ENCODE measurements at places on chromosomes 3 and 15.
A peak's percentile ranks its signal among the peaks of the same experiment; 100 is the strongest.

DNA sequence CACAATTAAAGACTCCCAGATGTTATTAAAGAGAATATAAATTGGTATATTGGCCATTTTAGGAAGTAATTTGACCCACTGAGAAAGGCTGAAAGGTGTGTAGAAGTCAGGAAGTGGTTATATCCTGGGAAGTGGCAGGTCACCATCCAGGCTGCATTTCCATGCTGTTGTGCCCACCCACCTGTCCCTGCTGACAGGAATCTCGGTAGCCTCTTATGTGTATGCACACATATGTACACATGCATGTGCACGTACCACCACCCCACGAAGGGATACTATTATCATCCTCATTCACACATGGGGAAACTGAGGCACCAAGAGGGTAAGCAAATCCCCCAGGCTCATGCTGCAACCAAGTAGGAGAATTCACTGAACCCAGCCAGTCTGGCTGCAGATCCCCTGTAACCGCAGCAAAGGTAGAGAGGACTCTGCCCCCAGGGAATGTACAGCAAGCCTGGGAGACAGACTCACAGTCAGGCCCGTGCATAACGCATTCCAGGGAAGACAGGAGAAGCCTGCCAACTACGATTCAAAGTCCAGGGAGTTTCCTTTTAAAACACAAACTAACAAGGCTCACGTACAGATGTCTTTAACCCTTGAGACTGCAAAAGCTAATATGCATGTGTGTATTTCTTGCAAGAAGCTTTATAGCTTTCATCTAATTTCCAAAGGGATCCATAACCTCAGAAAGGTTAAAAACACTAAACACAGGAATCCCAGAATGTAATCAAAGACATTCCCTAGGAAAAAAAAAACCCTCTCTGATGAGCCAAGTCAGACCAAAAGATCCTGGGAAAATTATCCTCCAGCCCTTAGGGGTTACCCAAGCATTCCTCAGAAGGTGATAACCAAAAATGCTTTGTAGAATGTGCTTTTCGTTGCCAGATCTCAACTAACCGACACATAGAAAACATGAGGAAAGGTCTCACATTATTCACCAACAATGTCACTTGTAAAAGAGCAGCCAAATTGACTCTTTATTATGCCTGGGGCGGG is 129.6 kb downstream of the ADAMTS17 start:
- DNase-seq: no peak

DNA sequence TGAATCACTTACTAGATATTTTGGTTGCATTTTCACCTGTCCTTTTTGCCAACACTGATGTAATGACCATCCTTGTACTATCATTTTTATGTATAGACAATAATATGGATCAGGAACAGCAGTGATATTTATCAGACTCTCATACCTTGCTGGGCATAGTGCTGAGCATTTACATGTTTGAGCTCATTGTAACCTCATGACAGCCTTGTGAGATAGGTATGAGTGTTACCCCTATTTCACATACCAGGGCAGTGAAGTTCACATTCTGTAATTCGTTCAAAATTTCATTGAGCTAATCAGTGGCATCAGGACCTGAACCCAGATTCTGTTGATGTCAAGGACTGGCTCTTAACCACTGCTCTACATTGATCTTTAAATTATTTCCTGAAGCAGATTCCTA is 221.5 kb upstream of the TBL1XR1 start:
- no peak for DNase-seq

DNA sequence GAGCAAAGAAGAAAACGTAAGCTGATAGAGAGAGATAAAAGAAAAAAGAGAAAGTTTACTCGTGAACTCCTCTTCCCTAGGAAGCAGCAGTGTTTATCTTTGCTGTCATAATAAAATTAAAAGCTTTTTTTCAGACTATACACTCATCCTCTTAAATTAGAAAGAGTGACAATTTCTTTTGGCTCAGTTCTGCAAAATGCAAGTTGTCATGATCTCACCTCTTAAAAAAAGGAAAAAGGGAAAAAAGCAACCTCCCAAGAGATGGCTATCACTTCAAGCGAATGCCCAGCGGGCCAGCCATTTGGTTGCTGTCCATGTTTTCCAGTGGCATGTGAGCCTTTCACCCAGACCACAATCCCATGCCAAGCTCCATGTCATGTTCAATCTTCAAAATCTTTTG is 7.0 kb upstream of the THBS1 start:
- DNase-seq: no peak

DNA sequence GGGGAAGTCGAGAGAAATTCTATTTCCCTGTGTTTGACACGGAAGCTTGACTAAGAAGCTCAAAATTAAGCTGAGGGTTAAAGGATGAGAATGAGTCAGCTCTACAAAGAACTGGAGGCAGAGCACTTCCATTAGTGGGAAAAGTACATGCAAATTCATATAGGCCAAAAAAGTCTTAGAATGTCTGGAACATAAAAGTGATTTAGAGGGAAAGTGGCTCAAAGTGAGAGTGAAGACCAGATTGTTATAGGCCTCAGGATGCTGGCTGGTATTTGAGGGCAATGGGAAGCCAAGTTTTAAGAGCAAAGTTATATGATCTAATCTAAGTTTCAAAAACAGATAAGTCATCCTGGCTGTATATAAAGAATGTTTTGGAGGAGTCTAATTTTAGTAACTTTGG is 857.3 kb downstream of the NAALADL2 start:
- DNase-seq: no peak

DNA sequence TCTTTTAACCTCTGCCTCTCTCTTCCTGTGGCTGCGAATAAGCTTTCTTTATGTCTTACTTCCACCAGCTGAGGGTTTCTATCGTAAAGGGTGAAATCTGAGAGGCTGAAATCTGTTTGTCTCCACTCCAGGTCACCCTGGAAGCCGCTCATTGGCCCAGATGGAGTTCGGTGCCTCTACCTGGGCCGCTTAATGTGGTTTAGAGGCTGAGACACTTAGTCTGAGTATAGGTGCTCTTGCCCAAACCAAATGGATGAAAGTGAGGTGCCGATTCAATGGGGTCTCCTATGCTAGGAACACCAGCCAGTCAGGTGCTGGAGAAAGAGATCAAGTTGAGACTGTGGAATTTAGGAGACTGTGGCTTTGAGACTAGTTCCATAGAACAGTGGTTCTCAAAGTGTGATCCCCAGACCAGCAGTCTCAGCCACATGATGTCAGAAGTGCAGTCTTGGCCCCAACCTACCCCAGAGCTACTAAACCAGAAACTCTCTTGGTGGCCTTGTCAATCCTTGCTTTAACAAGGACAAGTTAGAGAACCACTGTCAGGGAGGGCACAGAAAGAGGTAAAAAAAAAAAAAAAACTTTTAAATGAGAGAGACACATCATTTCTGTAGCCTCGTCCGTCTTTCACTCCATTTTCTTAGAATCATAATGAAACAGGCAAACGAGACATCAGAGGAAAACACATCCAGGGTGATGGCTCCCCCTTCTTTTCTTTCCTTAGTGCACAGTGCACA is 54.9 kb upstream of the CCR2 start:
- DNase-seq: no peak

GRCh38 chr3:62905331-62905730 is 30.1 kb upstream of the CADPS start:
- DNase-seq: no peak

DNA sequence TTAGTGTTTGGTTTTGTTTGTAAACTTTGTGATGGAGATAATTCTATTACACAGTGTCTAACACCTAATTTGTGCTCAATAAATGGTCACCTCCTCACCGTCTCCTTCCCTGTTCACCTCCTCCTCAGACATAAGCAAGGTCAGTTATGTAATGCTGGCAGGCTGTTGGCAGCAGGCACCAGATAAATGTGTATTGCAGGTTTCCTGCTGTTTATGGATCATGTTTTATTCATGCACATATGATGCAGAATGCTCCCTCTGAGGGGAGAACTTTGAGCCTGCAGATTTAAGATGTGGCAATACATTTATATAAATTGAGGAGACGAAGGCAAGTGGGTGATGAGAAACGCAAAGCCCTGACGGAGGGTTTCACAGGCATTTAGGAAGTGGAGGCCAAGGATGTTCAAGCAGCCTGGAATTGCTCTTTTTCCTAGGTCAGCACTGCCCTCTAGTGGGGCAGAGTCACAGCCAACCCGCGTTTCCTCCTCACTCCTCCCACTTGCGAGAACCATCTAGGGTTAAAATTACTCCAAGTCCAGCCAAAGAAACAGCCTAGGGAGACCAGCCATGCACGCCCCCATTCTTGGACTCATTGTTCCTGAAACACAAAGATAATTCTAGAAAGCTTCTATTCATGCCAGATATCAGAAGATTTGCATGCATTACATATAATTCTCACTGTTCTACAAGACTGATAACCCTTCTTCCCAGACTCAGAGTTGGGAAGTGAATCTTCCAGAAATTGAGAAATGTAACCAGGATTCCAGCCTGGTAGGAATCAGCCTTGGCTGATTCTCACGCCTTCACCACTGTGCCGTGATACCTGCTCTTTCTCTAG is 228.7 kb downstream of the SLCO3A1 start:
- peak; percentile 40 for DNase-seq

DNA sequence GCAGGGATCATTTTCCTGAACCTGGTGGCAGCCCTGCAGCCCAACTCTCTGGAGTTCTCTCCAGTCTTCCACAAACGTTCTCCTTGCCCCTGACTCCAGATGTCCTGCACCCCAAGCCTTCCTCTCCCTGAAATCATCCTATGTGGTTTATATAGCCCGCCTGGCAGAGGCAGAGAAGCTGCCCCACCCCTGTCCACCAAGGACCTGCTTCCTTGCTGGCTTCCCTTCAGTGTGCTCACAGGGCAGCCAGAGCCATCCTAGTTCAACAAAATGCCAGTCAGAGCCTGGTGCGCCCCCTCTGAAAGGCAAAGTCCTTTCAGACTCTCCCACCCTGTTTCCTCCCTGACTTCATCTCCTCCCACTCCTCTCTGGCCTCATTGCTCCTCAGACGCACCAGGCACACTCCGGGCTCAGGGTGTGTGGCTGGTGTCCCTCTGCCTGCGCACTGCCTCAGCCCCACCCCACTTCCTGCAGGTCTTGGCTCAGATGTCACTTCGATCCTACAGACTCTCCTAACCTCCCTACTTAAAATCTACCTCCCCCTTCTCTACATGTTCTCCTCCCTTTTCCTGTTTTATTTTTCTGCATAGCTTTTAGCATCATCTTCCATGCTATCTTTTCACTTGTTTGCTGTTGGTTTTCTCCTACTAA is 5.9 kb downstream of the KBTBD13 start:
- DNase-seq: no peak

GRCh38 chr15:92870010-92870591 is 30.0 kb upstream of the CHD2 start:
- DNase-seq: no peak

DNA sequence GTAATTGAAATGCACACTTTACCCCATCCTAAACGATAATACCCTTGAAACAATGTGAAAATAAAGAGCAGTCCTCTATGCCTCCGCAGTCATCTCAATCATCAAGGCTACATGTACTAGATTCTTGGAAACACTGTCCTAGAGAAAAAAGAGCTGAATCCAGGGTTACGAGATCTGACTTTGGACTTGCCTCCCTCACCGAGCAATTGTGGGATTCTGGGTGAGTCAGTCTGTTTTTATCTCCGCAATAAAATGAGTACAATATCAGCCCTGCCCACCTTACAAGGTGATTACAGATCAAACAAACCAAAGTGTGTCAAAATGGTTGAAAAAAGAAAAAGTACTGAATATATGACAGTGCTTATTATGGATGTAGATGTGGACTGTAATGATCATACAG is 152.3 kb upstream of the SNTN start:
- DNase-seq: no peak
